Body of pancreas (tissue), 4 donors: ENCODE measurements at places on chromosomes 12 and 14.

- no peak for DNase-seq
Observed at GRCh38 chr14:68162887-68163286, 343.3 kb downstream of the RAD51B start.

- DNase-seq, result no peak
Observed at GRCh38 chr14:23704890-23705289, 68.7 kb downstream of the DHRS2 start.

GRCh38 chr14:75226755-75227544, 50.5 kb upstream of the TMED10 start:
- no peak for DNase-seq

- peak; percentile 64 for DNase-seq
Observed at GRCh38 chr14:100375266-100375962, 52.3 kb downstream of the SLC25A47 start.

DNA sequence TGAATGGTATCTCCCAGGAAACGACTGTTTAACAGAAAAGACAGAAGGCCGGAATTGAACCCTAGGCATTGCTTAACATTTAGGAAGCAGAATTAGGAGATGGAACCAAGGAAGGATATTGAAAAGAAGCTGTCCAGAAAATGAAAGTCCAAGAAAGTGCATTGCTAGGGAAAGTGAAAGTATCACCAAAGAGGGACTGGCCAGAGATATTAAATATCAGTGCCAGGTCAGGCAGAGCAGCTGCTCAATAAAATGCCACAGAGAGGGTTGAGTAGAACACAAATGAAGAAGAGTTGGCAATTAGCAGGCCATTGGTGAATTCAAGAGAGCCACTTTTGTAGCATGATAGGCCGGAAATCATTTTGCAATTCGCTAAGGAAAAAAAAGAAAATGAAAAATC, 101.6 kb downstream of the CFAP54 start:
- DNase-seq, result no peak
